ENCODE measurements at places on chromosomes 12 and 14.

DNA sequence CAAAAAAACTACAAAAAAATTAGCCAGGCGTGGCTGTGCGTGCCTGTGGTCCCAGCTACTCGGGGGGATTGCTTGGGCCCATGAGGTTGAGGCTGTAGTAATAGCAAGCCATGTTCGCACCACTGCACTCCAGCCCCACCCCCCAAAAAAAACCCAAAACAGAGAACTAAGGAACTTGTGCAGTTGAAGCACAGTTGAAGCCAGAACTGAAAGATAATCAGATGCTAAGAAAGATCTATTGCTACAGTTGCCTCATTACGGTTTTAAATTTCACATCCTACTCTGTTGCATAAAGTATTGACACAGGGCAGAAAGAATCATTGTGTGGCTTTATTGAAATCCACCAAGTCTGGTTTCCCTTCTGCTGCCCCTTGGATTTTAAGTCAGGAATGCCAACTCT lies 3.8 kb downstream of the CS start:
- no peak for DNase-seq

DNA sequence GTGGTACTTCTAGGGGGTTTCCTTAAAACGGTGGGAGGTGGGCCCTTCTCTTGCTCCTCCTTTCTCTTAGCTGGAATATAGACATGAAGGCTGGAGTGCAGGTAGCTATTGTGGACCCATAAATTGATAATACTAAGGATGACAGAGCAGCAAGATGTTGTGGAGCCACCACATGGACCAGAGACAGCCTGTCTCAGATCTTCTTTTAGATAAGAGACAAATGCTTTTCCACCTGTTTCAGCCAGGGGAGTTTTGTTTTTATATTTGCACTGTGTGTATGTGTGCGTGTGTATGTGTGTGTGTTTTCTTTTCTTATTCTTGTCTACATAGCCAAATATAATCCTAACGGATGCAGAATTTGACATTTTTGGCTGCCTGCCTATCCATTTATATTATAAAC lies 62.9 kb upstream of the HIF1A start:
- no peak for DNase-seq

- DNase-seq = no peak
These were observed 645.6 kb upstream of the TMEM132C start for GRCh38 chr12:127621366-127621765.

DNA sequence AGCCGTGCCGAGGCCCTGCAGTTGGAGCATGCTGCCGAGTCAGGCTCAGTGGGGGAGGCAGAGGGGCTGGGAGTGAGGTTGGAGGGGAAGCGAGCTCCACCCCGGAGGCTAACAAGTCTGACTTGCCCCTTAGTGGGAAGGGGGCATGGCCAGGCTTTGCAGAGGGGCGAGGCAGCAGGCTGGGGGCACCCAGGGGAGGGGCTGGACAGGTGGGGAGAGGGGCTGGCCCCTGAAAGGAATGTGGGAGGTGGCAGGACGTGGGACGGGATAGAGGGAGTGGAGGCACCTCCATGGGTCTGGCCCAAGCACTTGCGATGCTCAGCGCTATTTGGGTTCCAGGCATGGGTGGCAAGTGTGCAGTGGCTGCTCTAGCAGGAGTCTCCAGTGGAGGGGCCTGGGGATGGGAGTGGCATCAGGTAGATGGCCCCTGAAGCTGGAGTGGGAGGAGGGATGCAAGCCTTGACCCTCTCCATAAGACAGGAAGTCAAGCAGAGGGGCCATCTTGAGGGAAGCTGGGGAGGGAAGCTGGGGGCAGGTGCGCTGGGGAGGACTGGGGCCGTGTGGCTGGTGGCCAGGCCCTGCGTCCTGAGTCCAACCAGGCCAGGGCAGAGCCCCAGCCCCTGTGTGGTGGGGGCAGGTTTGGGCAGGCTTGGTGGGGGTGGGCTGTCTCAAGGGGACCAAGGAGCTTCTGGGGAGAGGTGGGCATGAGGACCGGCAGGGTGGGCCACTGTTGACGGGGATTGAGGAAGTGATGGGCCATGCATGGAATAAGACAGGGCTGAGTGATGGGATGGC lies 2.6 kb downstream of the TRMT61A start:
- no peak for DNase-seq

DNA sequence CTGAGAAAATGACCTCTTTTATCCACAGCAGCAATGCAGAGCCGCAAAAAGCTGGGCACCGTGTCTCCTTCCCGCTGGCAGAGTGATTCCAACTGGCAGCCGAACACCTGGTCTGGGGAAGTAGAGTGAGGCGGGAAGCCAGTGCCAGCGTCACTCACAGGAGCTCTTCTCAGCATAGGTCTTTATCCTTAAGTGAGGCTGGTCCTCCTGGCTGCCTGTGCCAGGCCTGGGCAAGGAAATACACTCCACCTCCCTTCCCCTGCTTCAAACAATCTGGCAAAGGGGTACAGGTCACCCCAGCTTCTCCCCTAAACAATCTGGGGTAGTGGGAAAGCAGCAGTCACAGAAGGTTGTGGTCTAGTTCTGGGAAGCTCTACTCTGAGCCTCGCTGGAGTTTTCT lies 4.8 kb downstream of the ARHGAP9 start:
- DNase-seq = no peak

All from urothelium cell line (cell line).